ENCODE measurements at places on chromosomes 4 and X.

- no peak for DNase-seq
Measured at GRCh38 chr4:57233386-57233785, 123.2 kb upstream of the IGFBP7 start.

DNA sequence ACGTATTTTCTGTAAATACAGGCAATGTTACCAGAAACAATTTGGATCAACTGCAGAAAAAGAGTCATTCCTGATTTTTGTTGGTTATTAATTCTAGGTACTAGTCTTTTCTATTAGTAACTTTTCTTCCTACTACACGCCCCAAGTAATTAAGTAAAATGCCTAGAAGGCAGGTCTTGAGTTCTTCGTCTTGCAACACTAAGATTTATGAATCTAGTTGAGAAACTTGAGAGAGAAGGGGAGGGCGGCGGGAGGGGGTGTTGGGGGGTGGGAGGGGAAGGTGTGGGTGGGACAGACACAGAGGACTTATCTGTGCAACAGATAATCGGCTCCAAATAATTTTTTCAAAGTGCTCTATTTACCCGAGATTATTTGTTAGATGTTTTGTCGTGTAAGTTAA lies 3.0 kb downstream of the RAP2C start:
- DNase-seq, result no peak

GRCh38 chrX:5388087-5388486 lies 840.6 kb downstream of the NLGN4X start:
- no peak for DNase-seq

DNA sequence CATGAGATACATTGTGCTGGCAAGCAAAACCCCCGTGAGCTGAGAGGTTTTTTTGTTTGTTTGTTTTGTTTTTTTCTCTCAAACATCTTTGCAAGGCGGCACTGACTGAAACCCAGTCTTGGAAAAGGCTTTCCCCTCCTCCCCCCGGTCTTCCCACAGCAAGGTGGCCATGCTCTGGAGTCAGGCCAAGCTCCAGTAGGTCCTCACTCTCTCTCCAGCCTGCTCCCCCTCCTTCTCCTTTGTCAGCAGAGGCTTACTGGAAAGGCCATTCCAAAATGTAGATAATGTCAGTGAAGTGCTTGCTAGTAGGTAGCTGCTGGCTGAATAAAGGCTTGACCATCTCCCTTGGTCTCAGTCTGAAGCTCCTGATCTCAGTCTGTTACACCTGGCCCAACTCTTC lies 32.6 kb downstream of the FRMPD3 start:
- no peak for DNase-seq

- DNase-seq, result no peak
Measured at GRCh38 chrX:108584617-108585211, 145.1 kb downstream of the COL4A5 start.

GRCh38 chr4:52372269-52372668 lies 286.8 kb downstream of the USP46 start:
- DNase-seq, result no peak

- no peak for DNase-seq
Measured at GRCh38 chr4:45931154-45931553, 192.7 kb downstream of the GABRG1 start.

DNA sequence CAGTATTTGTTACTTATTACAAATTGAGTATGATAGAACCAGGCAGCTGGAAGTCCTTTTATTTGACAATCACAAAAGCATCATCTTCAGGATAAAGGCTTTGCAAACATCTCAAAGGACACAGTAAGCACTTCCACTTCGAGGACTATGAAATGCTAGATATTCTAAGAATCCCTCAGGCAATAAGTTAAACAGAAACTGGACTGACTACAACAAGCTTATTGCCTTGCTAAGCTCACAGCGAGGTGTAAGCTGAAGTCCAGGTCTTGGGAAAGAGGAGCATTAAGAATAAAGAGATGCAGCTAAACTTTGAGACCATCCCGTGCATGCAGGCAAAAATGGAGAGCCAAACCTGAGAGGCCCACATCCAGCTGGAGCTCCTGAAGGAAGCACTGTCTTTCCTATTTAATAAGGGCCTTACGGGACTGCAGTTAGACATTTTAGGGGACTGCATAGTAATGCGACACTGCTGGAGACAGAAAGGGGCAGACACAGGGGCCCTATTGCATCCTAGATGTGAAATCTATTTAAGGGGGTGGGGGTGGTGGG lies 38.7 kb downstream of the DCHS2 start:
- DNase-seq, result no peak

DNA sequence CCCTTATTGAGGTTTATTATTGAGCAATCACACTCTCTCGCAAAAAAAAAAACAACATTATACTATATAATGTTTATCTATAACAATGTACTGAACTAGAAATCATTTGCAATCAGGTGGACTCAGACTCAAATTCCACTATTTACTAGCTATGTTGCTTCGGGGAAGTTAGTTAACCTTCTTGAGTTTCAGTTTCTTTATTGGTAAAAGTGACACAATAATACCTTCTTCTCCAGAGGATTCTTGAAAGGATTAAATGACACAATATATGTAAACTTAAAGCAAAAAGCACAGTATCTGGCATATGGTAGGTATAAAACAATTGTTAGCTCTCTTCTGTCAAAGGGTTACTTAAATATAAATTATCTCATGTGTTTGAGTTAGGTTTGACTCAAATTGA lies 31.5 kb upstream of the HDAC8 start:
- no peak for DNase-seq

- DNase-seq, result no peak
Measured at GRCh38 chrX:50536955-50537354, 66.3 kb upstream of the DGKK start.

GRCh38 chrX:53265771-53266574 lies 15.4 kb downstream of the IQSEC2 start:
- no peak for DNase-seq

- no peak for DNase-seq
Measured at GRCh38 chrX:57313583-57314215, 27.2 kb downstream of the FAAH2 start.

- DNase-seq, result no peak
Measured at GRCh38 chr4:160894809-160895208, 1269.0 kb downstream of the FSTL5 start.

All from activated T-helper 1 cell treated with Interleukin-2 at 50 U/mL for 16 hours (primary cell).